ENCODE measurements at places on chromosomes 1 and 21.

GRCh38 chr1:236304682-236305081 lies 22.9 kb upstream of the ERO1B start:
- no peak for DNase-seq

DNA sequence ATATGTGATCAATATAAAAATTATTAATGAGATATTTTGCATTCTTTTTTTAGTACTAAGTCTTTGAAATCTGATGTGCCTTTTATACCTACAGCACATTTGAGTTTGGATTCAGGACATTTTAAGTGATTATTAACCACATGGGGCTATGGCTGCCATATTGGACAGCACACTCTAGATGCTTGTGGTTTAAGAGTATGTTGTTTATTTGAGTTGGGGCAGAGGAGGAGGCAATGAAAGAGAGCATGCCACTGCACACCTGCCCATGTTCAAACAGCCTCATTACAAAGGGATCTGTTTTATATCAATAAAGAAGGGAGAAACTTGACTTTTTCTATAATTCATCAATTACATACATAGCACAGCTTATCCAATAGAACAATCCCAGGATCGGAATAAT lies 99.4 kb upstream of the EDEM3 start:
- DNase-seq: no peak

GRCh38 chr1:8455700-8456307 lies 137.9 kb downstream of the SLC45A1 start:
- no peak for DNase-seq

DNA sequence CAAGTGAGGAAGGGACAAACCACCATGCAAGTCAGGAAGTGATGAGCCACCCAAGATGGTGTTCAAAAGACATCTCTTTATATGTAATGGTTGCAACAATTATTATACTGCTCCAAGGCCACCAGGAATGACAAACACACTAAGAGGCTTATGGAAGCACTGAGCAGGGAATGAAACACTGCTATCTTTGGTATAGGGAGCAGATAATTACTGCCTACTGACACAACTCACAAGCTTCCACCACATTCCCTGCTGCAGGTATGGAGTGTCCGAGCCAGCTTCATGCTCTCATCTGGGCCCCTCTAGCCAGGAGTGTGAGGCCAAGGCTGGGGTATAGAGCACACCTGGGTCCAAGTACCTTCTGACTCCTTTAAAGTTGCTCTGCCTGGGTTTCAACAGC lies 371.4 kb downstream of the HHAT start:
- no peak for DNase-seq

DNA sequence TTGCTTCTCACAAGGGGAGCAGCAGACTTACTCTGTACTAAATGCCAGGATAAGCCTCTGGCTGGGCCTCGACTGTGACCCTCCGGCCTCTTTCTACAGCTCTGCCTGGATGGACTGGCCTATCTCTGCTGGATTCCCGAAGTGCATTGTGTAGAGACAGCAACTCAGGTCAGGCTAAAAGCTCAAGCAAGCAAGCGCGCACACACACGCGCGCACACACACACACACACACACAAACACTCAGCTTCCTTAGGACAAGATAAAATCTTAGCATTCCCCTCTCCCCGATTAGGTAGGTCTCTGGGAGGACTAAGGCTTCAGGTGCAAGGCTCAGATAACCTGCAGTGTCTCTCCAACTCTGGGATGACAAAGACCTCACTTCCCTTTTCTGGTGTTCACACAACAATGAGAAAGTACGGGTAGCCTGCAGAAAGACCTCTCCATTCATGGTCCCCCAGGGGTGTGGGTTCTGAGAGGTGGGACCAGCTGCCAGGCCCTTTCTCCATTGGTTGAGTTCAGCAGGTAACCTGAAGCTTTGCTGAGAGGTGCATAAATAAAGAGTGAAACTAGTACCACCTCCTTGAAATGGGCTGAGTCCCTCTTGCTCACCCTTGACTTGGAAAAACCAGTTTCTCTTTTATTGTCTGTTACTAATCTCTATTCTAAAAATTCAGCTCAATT lies 155.1 kb upstream of the CAMK1G start:
- DNase-seq: no peak

Measured in midbrain (tissue), 1 donor.